Activated T-helper 17 cell treated with anti-CD3 and anti-CD28 coated beads, Interleukin-2, amount 50 U/mL, for 72 hours (primary cell): ENCODE measurements at places on chromosomes 1 and 21. TPM values are rescaled to one million over a fixed set of nuclear protein-coding genes. Genes with fewer than 3 reads are reported as not detected.

Gene PTGER3
- not detected for total RNA-seq

- no peak for ATAC-seq
These were observed 1695.3 kb downstream of the BRINP3 start for GRCh38 chr1:188782220-188782841.

DNA sequence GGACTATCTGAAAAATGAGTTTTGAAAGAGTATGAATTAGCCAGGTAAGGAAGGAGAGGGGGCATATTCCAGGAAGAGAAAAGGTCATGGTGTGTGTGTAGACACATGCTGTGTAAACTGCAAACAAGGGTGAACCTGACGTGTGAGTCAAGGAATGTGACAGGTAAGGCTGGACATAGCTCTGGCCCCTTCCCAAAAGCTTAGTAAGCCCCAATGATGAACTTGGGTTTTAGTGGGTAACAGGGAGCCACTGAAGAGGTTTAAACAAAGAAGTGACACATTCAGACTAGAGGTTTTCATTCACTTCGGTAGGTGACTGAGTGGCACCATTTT, 36.7 kb downstream of the EGLN1 start:
- ATAC-seq: no peak

DNA sequence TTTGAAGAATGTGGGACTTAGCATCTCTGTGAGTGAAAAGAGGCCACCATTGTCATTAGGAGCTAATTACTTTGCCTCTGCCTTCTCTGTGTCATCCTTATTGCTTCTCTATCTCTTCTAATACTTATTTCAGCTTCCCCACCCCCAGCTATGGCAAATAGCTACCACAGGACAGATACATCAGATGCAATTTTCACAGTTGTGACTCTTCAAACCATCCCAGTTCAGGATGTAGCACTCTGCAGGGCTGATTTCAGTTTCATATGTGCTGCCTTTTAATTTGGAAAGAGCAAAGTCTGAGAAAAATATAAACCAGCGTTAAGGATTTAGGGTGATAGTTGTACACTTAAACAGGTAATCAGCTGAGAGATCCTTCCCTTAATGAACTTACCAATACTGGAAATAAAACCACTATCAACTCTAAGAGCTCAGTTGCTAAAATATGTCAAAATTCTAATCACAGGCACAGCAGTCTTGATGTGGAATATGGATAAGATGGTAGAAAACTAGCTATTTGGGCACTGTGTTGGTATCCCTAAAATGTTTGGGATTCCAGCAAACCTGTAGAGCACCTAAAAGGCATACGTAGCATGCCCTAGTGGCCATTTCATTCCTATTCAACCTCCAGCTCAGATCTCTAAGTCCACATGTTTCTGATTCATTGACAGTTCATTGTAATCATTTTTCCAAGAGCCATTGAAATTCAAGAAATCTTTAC, 148.4 kb downstream of the SYT2 start:
- ATAC-seq: no peak
